NCI-H82 (cell line): ENCODE measurements at places on chromosomes 3 and 15.

- peak; percentile 21 for DNase-seq
Observed at GRCh38 chr3:108569336-108569735, 19.9 kb downstream of the CIP2A start.

DNA sequence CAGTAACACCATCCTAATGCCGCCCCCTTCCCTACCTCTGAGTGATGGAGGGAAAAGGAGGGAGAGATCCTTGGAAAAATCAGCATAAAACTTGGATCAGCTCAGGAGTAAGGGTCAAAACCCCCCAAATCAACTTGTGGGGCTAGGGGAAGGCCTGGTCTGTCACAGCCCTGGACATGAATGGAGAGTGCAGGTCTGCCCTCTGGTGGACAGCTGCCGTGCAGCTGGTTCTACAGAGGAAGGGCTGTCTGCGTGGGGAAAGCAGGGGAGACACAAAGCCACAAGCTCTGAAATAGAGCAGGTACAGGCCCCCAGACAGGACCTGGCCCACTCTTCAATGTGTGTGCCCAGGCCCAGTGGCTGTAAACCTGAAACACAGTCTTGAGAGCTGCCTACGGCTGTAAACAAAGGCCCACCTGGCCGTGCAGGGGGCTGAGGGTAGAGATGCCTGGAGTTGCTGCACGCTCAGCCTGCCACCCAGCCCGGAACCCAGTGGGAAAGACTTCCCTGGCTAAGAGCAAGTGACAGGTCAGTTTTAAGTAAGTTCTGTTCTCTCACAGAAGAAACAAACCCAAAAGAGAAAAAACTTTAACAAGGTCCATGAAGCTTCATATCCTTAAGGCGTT, 16.4 kb downstream of the CLK3 start:
- peak; percentile 76 for DNase-seq

- no peak for DNase-seq
Observed at GRCh38 chr15:40314723-40315276, 7.1 kb upstream of the PLCB2 start.

DNA sequence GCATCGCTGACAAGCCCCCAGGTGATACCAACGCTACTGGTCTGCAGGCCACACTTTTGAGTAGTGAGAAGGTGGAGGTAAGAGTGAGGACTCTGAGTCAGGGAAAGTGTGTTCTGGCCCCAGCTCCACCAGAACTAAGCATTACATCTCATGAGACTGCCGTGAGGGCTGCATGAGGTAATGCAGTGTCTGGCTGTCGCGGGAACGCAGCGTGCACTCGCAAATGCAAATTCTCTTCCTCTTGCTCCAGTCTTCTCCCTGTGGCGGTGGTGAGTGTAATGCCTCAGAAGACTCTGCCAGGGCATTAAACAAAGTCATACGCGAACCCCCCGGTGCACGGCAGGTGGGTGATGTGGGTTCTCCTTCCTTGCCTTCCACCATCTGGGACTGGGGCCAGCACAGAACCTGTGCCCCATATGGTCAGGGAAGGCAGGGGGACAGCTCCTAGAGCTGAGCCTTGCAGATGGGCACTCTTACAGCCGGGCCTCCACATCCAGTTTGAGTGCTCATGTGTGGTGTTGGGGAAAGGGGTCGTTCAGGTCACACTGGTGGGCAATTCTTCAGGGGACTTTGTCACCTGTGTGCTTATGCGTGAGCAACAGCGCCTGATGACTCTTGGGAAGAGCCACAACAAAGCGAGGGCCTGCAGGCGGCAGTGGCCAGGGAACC, 175.8 kb downstream of the XXYLT1 start:
- DNase-seq, result no peak

- no peak for DNase-seq
Observed at GRCh38 chr3:3792391-3792790, 6.8 kb upstream of the LRRN1 start.
